ENCODE measurements at places on chromosomes 11 and 22.

DNA sequence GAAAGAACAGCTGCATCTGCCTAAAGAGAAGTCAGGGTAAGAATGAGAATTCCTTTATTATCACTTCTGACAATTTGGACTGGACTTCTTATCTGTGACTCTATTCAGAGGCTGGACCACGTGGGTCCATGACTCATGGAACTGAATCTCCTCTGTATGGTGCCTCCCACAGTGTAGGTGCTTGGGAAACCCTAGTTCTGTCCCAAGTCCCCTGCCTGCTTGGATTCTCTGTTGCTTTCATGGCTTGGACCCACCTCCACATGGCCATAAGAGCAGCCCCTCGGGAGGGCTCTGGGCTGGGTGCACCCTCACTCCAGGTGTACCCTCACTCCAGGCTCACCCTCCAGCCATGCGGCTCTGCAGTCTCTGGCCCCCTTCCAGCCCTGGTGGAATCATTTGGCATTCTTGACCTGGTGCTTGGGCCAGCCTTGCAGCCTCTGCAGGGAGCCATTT lies 153.4 kb downstream of the CACNA1I start:
- no peak for DNase-seq

- no peak for DNase-seq
Observed at GRCh38 chr11:116111546-116111945, 607.3 kb upstream of the CADM1 start.

DNA sequence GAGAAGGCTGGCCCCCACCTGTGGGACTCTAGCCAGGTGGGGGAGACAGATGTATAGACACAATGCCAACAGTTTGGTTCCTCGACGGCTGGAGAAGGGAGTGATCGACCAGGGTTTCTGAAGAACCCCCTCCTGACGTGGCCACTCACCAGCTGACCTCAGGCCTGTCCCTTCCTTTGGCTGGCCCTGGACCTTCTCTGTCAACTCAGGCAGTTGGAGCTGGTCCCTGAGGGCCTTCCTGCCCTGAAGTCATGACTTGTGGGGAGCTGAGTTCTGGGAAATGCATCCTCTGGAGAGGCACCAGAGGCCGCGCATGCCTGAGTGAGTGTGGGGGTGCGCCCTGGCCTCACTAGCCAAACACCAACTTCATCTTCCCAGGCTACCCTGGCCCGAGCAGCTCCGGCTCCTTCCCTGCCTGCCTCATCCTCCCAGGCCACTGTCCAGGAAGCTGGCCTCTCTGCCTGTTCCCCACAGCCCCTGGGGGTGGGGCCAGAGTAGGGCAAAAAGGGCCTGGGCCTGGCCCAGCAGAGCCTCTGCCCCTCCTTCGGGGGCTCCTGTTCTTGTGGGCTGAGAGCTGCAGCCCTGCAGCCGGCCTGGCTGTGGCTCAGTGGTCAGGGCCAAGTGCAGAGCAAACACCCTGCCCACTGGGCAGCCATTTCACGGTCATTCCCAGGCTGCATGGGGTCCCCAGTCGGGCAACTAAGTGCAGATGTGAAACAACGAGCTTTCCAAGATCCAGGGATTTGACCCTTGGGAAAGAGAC lies 23.6 kb downstream of the TXN2 start:
- DNase-seq: no peak

DNA sequence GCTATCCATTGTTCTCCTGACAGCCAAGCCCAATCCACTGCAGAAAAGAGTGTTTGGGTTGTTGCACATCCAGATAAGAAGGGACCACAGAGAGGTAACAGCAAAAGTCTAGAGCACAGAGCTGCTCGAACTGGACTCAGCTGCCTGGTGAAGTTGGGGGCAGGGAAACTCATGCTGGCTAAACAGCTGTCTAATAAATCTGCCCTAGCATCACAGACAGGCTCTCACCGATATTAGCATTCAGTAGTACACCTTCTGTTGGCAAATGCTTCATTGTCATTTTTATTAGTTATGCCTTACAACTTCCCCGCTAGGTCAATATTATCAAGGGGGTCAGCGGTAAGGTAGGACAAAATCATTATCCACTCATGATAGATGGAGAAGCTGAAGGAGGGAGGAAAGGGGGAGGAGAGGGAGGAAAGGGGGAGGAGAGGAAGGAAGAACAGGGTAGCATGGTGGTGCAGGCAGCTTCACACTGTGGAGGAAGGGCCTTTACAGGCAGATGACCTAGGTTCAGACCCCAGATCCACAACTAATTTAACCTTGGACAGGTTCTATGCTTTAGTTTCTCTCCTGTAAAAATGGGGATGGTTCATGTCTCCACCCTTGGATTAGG lies 102.7 kb downstream of the LARGE1 start:
- no peak for DNase-seq

DNA sequence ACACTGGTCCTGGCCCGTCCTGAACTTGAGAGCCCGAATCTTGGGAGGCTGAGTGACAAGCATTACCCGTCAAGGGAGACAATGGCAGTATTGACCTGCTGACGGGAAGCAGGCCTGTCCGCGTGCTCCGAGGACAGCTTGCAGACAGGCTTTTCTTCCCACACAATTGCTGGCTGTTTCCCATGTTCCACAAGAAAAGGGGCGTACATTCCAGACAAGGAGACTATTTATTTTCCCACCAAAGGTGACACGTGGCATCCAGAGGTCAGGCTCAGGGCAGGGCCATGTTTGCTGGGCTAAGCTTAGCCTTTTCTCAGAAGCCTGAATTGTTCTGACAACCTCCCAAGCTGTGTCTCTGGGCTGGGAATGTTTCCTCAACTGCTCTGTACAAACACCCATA lies 86.9 kb upstream of the SPON1 start:
- no peak for DNase-seq

- DNase-seq: no peak
Observed at GRCh38 chr22:39800790-39801520, 92.6 kb downstream of the ENTHD1 start.

GRCh38 chr11:9203691-9204311 lies 61.3 kb downstream of the DENND5A start:
- no peak for DNase-seq

DNA sequence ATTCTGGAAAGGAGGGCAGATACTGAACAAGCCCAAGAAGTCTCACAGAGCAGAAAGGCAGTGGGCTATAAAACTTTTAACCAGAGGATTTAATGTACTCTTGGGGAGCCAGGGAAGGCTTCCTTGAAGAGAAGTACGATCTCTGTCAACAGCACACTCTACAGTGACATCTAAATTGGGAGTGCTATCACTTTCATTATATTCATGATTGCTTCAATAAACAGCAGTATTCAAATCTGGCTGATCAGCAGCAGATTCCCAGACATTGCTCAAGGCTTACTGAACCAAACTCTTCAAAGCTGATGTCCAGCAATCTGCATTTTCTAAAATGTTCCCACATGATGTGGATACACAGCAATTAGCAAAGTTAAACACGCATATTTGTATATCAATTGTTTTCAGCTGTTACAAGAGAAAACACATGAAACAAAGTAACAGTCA lies 44.2 kb downstream of the SYTL2 start:
- DNase-seq: no peak

GRCh38 chr11:114082415-114082748 lies 22.9 kb downstream of the ZBTB16 start:
- DNase-seq: no peak

- no peak for DNase-seq
Observed at GRCh38 chr11:122848186-122848585, 9.9 kb downstream of the CRTAM start.

DNA sequence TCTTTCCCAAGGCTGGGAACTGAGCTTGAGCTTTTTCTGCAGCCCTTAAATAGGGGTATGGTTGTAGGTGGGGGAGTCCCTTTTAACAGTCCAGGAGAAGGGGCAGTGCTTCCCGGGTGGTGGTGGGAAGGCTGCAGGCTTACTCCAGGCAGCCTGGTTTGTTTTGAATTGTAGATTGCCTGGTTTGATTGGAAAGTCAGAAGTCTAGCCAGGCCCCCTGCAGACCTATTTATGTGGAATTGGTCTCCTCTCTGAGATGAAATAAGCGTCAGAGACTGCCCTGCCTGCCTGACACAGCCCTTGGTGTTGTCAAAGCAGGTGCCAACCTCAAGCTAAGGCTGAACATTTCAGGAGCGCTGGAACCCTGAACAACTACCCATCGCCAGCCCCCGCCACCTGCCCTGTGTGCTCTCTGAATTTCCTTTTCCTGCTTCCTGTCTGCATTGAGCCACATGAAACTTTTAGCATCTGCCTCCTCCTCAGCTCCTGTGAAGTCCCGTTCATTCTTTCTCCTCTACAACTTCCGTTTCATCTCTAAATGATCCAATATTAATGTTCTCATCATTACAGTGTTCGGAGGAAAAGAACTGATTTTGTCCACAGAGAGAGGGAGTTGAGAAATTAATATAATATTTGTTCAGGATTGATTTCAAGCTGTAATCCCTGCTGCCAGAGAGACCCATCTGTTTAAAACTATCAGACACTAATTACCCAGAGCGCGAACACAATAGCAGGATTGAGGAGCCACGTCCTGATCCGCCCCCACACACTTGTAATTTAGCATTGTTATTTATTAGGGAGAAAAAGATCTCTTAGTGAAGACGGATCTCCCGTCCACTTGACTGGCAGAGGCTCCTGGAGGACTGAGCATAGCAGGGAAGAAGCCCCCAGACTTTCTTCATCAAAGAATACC lies 136.5 kb downstream of the TRIM29 start:
- no peak for DNase-seq

GRCh38 chr22:29715240-29715639 lies 4.6 kb upstream of the CABP7 start:
- no peak for DNase-seq

- no peak for DNase-seq
Observed at GRCh38 chr22:26271427-26271826, 102.2 kb downstream of the SEZ6L start.

- no peak for DNase-seq
Observed at GRCh38 chr11:121525376-121525775, 72.6 kb upstream of the SORL1-AS1 start.

GRCh38 chr22:40396882-40397281 lies 26.5 kb downstream of the SGSM3 start:
- DNase-seq: no peak

GRCh38 chr11:61477727-61478148 lies 30.8 kb upstream of the LRRC10B start:
- DNase-seq: peak; percentile 51

GRCh38 chr22:35253946-35254345 lies 3.3 kb upstream of the HMGXB4 start:
- no peak for DNase-seq

GRCh38 chr11:94553938-94554337 lies 10.2 kb downstream of the FUT4 start:
- no peak for DNase-seq

DNA sequence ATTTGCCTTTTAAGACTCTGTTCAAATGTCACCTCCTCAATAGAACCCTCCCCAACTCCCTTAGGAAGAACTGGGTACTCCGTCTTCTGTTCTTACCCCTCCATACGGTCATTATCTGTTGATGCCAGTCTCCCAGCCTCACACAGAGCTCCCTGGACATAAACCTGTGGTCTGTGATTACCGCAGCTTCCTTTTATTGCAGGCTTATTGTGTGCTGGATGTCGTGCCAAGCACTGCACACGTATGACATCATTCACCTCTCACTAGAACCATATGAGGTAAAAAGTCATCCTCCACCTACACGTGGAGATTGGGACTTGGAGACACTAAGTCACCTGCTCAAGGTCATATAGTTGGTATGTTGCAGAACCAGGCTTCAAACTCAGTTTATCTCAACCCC lies 15.3 kb downstream of the PTPN5 start:
- DNase-seq: no peak

- DNase-seq: no peak
Observed at GRCh38 chr11:110519796-110520195, 90.0 kb downstream of the FDX1 start.

DNA sequence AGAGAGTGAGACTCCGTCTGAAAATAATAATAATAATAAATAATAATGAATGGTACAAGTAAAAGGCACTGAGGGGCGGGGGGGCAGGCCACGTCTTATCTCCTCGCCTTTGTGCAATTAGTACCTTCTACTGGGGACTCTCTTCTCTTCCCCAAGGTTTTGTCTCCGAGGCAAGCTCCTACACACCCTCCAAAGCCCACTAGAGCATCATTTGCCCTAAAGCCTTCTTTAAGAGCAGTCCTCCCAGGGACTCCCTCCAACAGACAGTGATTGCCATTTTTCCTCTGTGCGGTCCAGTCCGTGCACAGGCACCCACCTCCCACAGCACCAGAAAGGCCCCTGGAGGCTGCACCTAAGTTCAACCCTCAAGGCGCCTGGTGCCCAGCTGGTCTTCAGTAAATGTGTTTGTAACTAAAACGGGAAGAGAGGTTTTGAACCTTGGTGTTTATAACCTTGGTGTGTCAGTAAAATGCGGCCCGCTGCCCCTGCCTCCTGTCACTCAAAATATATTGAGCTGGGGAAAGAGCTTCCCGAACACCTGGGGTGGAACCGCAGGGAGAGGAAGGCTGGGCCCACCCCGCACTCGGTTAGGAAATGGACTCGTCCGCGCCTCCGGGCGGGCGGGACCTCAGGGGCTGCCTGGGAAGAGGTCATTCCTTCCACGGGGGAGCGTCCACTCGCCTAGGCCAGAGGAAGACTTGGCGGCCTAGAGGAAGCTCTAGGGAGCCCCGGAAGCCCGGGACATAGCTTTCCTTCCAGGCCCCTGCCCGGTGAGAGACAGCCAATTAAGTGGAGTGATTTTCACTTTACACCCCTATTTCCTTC lies 4.7 kb upstream of the KDELR3 start:
- no peak for DNase-seq

DNA sequence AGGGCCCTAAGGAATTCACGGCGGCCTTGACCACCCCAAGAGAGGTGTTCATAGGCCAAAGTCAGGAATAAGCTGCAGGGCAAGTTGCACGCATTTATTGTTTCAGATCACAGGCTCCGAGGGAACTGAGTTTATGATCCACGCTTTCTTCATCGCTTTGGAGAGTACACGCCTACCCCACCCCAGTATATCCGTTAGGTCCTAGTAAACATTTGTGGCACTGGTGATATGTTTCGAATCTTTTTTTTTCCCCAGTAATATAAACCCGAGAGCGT lies 805 bp downstream of the GANAB start:
- no peak for DNase-seq

DNA sequence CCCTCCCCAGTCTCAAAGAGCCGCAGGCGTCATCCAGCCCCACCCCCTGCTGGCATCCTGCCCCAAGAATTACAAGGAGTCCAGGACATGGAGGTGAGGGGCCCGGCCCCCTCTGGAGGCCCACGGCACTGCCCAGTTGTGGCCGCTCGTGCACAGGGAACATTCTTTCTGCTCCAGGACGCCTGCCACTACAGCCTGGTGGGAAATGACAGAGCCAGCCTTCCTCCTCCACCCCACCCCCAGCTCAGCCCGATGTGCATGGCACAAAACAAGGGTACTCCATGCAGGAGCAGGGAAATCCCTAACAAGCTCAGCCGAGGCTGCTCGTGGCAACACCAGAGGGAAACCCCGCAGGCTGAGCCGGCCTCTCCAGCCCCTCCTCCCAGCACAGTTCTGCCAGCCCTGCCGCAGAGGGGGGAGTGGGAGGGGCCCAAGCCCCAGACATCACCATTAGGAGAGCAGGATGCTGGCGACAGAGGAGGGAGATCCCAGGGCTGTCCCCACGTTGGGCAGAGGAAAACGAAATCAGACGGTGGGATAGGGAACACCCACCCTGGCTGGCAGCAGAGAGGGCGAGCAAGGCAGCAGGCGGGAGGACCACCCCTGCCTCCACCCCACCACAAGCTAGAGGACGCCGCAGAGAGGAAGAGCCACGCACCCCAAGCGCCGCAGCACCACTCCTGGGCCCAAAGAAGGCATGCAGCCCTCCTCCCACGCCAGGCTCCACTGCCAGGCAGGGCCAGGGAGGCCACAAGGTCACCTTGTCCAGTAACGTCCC lies 10.0 kb downstream of the IGSF9B start:
- no peak for DNase-seq

Measured in activated naive CD4-positive, alpha-beta T cell (primary cell).